AG08395 (cell line): ENCODE measurements at places on chromosomes 6 and 20.

DNA sequence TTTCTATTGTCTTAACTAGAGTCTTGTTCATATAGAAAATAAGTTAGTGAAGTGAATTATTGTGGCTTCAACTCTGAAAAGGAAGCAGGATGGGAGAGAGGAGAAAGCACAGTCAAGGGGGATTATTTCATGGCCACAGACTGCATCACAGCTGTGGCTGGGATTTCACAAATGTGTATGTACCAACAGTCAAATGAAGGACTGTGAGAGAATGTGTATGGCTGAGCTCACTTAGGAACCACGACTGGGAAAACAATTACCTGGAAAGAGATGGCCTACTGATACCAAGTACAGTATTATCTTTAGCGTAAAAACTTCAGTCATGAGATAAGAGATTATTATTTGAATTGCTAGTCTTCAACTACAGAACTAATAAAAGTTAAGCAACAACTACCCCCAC lies 54.9 kb downstream of the SESN1 start:
- no peak for DNase-seq

- no peak for DNase-seq
Measured at GRCh38 chr6:135179920-135180541, 1.1 kb upstream of the MYB start.

- no peak for DNase-seq
Measured at GRCh38 chr20:48889140-48889790, 32.2 kb upstream of the ARFGEF2 start.

- DNase-seq, result no peak
Measured at GRCh38 chr6:33641144-33641543, 20.0 kb downstream of the ITPR3 start.

DNA sequence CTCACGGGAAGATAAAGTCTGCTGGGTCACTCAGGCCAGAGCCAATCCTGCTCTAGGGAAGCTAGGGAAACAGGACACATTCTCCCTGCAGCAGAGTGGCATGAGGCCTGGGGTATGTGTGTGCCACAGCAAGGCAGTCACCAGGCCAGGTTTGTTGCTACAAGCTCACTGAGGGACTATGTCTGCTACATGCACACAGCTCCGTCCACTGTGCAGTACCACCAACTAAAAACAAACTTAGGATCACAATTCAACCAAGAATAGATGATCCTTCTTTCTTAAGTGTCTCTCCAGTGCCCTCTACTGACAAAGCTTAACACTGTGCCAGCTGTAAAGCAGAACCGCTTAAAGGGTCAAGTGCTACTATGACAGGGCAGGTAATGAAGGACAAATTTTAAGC lies 192.5 kb downstream of the PTPRK start:
- DNase-seq, result no peak

GRCh38 chr6:124512431-124512830 lies 449.8 kb upstream of the RNF217 start:
- no peak for DNase-seq
